RWPE2 (cell line): ENCODE measurements at places on chromosomes 7 and 10.

DNA sequence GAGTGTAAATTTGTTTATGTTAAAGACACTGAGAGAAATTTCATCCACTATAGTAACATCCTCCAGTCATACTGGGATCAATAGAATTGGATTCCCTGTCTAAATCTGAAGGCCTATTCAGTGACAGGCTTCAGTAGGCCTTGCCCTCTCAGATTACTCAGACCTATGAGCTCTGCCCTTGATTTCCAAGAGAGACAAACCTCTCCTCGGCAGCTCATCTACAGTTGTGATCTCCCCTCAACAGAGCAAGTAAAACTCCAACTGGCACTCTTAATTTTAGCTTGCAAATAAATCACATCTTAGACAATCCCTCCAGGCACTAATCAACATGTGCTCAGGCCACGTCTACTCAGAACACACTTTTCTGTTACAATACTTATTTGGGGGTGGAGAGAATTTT is 1191.4 kb upstream of the PHF14 start:
- H3K4me1 ChIP-seq: no peaks in the 10 kb centered on the region
- H3K36me3 ChIP-seq: no peaks in the 10 kb centered on the region
- DNase-seq: no peak
- no peaks in the 10 kb centered on the region for H3K27me3 ChIP-seq
- no peak overlapping the region for H3K4me3 ChIP-seq

DNA sequence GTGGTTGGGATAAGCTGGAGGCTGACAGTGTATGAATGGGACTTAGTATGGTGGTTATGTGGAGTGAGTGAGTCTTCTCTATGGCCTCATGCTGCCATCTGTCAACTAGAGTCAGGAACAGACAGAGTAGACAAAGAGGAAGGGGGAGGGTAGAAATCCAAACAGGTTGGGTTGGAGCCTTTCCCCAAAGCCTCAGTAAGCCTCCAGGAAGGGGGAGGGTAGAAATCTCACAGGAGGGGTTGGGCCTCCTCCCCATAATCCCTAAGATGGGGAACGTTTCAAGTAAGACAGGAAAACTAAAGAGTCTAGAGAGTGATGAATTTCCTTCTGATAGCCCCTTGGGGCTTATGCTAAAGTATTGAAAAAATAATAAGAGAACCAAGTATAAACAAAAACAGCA is 2.0 kb upstream of the AKR1B15 start:
- H3K36me3 ChIP-seq: no peaks in the 10 kb centered on the region
- no peak overlapping the region for H3K27ac ChIP-seq
- H3K27me3 ChIP-seq: no peaks in the 10 kb centered on the region
- H3K4me3 ChIP-seq: no peak overlapping the region
- H3K4me1 ChIP-seq: peaks cover 24% of the 10 kb centered on the region
- DNase-seq: no peak

DNA sequence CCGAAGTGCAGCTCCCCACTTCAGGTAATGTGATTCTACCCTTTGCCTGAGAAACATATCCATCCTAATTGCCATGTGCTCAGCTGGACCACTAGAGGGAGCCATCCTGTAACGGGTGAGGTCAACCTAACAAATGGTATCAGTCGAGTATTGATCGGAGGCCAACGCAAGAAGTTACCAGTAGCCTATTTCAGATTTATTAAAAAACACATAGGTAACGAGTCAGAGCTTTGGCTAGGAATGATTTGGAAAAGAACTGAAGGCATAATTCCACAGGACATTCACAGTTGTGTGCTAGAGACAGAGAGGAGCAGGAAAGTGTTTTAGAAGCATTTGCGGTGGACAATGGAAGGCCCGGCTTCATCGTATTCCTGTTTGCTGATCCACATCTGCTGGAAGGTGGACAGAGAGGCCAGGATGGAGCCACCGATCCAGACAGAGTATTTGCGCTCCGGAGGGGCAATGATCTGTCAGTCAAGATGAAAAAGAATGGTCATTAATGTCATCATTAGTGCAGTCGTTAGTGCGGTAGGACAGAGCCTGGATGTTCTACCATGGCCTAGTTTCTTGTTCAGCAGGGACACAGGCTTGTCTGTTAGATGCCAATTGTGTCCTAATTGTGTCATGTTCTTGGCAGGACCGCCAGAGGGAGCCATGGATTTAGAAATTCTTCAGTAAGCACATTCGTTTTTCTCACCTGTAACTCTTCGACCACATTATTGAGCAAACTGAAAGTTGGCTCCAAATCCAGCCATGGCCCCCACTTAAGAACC is 17.5 kb downstream of the ACTA2 start:
- no peaks in the 10 kb centered on the region for H3K27me3 ChIP-seq
- no peak overlapping the region for H3K27ac ChIP-seq
- no peak overlapping the region for H3K4me3 ChIP-seq

DNA sequence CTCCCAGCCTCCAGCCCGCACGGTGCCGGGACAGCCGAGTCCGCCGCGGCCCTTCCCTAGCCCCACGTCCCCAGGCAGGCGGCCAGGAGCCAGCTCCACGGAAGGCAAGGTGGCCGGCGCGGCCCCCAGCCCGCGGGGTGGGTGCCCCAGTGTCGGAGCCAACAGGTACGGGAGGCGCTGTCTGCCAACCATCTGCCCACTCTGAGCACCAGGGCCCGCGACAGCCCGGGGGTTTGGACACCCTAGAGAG is 75.8 kb downstream of the CALN1 start:
- no peak for DNase-seq
- H3K36me3 ChIP-seq: no peaks in the 10 kb centered on the region
- H3K4me1 ChIP-seq: no peaks in the 10 kb centered on the region
- peaks cover 45% of the 10 kb centered on the region for H3K27me3 ChIP-seq

- DNase-seq: no peak
- H3K4me1 ChIP-seq: no peaks in the 10 kb centered on the region
- H3K36me3 ChIP-seq: no peaks in the 10 kb centered on the region
- H3K27me3 ChIP-seq: no peaks in the 10 kb centered on the region
- no peak overlapping the region for H3K4me3 ChIP-seq
These were observed 90.7 kb upstream of the NAMPT start for GRCh38 chr7:106375499-106375898.

DNA sequence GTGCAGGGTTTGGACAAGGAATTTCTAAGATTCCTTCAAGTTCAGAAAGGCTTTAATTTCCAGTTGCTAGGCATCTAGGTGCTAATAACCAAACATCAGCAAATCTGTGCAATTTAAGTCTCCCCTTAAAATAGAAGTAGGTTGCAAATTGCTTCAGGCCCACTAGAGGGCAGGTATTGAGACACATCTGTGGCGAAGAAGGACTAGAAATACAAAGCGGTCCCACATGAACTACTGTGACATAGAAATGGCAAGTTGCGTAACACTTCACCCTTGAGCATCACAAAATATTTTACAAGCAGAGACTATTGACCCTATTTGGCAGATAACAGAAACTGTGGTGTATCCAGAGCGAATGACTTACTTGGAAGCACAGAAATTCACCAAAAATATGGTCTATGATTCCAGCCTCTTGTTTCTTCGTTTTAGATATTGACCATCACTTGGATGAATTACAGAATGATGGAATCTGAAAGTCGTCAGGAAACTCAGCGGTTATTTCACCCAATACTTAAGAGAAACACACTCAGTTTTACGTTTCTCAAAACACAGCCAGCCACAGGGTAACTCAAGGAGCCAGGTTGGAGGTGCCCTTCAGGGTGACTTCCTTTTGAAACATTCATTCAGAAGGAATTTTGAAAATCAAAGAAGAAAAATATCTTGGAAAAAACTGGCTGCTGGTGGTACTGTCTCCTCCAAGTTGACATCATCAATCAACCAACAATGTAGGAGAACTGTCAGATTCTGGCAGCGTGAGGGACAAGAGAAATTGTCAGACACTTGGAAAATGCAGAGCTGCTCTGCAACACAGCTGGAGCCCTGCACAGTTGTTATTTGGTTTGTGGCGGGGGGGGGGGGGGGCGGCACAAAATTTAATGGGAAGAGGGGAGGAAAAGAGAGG is 256.3 kb upstream of the MINDY3 start:
- DNase-seq: no peak
- no peak overlapping the region for H3K27ac ChIP-seq

- no peak for DNase-seq
- no peak overlapping the region for H3K4me3 ChIP-seq
- no peaks in the 10 kb centered on the region for H3K4me1 ChIP-seq
- no peaks in the 10 kb centered on the region for H3K36me3 ChIP-seq
- H3K27ac ChIP-seq: no peak overlapping the region
These were observed 49.4 kb downstream of the CXCL12 start for GRCh38 chr10:44335330-44336021.

DNA sequence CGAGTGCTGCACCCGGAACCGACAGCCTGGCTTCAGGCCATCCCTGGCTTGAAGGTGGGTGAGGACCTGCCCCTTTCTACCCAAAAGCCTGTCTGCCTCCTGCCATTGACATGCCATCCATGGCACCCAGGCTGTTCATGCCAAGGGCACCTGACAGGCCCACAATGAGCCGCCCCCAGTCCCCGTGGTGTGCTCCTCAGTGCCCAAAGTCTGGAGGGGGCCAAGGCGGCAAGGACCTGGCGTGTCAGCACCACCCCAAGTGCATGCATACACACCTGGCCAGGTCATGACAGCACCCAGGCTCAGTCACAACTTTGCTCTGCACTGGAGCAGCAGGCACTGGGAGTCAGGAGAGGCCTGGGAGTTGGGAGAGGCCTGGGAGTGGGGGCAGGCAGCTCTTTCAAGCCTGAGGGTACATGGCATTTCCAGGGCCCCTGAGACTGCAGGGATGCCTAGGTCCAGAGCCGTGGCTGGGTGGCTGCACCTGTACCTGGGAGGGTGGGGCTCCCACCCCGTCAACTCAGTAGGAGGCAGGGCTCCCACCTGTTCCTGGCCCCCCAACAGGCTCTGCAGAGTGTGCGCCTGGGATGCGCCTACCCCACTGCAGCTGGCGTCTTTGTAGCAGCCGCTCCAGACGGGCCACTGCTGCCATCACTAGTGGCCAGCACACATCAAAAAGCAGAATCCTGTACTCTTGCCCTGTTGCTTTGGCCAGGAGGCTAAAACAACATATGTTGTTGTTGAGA is 71.7 kb downstream of the ZNF467 start:
- no peak overlapping the region for H3K27ac ChIP-seq
- H3K36me3 ChIP-seq: no peaks in the 10 kb centered on the region
- no peaks in the 10 kb centered on the region for H3K27me3 ChIP-seq
- no peak overlapping the region for H3K4me3 ChIP-seq
